ENCODE measurements at places on chromosomes 7 and 10. TPM values are rescaled to one million over a fixed set of nuclear protein-coding genes. Genes with fewer than 3 reads are reported as not detected.

The VAX1 gene
- total RNA-seq, result not detected

The SFTPA1 gene
- not detected for total RNA-seq

The LRRN3 gene
- 9.3 TPM for total RNA-seq

The PDCD4 gene
- 159 TPM for total RNA-seq

The NACAD gene
- total RNA-seq, result 0.09 TPM

The ACSM6 gene
- total RNA-seq, result not detected

The TLX1 gene
- not detected for total RNA-seq

The TYSND1 gene
- total RNA-seq, result 6.4 TPM

The ANKRD30A gene
- not detected for total RNA-seq

The RAB19 gene
- 9.1 TPM for total RNA-seq

The ACTR3C gene
- 5.8 TPM for total RNA-seq

The MIOS gene
- 65.3 TPM for total RNA-seq

The CRYGN gene
- 0.61 TPM for total RNA-seq

The FAM24B gene
- 12.0 TPM for total RNA-seq

The TAS2R3 gene
- total RNA-seq, result 2.1 TPM

The TMEM178B gene
- total RNA-seq, result 0.18 TPM

The AGBL3 gene
- total RNA-seq, result 2.4 TPM

The DYDC2 gene
- not detected for total RNA-seq

The PTPRN2 gene
- total RNA-seq, result 0.61 TPM

The MCM10 gene
- total RNA-seq, result 64.6 TPM

The NANOS1 gene
- total RNA-seq, result not detected

The CFTR gene
- not detected for total RNA-seq

The STEAP1B gene
- not detected for total RNA-seq

The TUBAL3 gene
- total RNA-seq, result not detected

The ZCWPW1 gene
- 3.4 TPM for total RNA-seq

The CYP2C18 gene
- 0.68 TPM for total RNA-seq

The CPA4 gene
- total RNA-seq, result not detected

The NRF1 gene
- 15.6 TPM for total RNA-seq

The CRTAC1 gene
- not detected for total RNA-seq

The MSMB gene
- not detected for total RNA-seq

The LAMB4 gene
- total RNA-seq, result not detected

The C10orf67 gene
- total RNA-seq, result 1.5 TPM

The ITPRID1 gene
- total RNA-seq, result not detected

The NRP1 gene
- total RNA-seq, result 0.21 TPM

The ASB15 gene
- total RNA-seq, result not detected

The NAT16 gene
- total RNA-seq, result not detected

The SPDYE16 gene
- total RNA-seq, result 0.10 TPM

The EFCAB10 gene
- not detected for total RNA-seq

The HOXA4 gene
- total RNA-seq, result not detected

The CYP3A7 gene
- total RNA-seq, result not detected

The IL2RA gene
- total RNA-seq, result 531 TPM

The ANKRD2 gene
- total RNA-seq, result 0.39 TPM

The ABCF2 gene
- total RNA-seq, result 23.5 TPM

The SPDYE5 gene
- total RNA-seq, result not detected

The SPDYE8 gene
- not detected for total RNA-seq

The CPN1 gene
- not detected for total RNA-seq

The LRIT2 gene
- not detected for total RNA-seq

The RBP3 gene
- not detected for total RNA-seq

The DOCK1 gene
- total RNA-seq, result 1.1 TPM

All from activated naive CD4-positive, alpha-beta T cell treated with anti-CD3 and anti-CD28 coated beads, Interleukin-2, amount 50 U/mL, for 72 hours (primary cell).